H9 (cell line): ENCODE measurements at places on chromosomes 2 and 18.

DNA sequence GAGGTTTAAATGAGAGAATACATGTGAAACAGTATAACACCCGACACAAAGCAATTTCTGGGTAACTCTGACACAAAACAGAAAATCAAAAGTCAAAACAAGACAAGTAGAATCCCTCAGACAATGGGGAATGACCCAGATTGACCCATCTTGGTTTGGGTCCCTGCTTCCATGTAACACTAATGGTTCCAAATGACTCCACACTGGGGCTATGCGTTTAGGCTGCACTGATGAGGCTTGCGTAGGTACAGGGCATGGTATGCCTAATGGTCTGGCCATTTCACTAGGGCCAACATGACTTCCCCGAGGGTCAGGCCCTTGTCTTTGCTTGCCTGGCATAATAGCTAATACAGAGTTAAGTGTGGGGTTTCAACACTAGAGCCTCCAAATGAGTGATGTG, 27.2 kb upstream of the NFE2L2 start:
- no peak for DNase-seq

DNA sequence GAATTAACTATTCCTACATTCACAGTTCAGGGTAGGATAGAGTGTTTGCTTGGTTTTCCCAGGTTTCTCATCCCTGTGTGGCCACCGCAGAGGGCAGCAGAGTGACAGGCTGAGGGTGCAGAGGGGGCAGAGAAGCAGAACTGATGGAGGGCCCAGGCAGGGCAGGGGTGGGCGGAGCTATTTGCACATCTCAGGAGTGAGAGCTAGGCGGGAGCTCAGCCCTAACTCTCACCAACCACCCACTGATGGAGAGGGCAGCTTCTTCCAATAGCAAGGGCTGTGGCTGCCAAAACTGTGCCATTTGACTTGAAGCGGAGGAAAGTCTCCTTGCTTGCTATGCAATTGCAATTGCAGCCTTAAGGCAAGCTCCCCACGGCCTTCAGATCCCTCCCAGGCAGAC, 12.0 kb upstream of the DARS1 start:
- DNase-seq: peak; percentile 91

DNA sequence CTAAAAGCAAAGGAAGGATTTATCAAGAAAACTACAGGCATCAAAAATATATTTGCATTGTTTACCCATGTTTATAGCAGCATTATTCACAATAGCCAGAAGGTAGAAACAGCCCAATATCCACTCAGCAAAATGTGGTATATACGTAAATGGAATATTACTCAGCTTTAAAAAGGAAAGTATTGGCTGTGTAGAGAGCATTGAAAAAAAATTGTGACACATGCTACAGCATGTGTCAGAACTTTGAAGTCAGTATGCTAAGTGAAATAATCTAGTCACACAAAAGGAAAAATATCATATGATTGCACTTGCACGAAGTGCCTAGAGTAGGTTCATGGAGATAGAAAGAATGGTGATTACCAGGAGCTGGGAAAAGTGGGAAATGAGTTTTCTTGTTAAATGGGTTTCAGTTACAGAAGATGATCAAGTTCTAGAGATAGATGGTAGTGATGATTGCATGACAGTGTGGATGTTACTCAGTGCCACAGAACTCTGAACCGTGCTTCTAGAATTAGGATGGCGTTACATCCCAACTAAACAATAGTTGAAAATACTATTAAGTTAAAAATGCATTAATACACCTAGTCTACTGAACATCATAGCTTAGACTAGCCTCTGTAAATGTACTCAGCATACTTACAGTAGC, 20.1 kb downstream of the ANKRD12 start:
- DNase-seq: no peak

DNA sequence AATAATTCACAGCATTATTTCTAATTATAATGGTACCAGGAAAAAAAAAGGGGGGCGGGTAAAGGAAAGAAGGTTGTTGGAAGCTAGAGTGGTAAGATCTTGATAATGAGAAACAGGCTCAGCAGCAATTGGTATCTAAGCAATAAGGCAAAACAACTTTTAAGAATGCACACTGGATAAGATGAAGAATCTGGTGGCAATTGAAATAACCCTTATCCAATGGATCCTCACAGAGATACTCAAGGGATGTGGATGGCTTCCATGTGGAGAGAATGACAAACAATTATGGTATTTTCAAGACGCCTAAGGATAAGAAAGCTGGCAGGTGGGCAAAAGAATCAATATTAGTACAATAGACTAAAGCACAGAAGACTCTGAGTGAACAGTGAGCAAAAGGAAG, 153.6 kb downstream of the UPP2 start:
- DNase-seq: no peak

- DNase-seq: peak; percentile 42
Measured at GRCh38 chr2:118845005-118845521, 2.4 kb downstream of the EN1 start.

DNA sequence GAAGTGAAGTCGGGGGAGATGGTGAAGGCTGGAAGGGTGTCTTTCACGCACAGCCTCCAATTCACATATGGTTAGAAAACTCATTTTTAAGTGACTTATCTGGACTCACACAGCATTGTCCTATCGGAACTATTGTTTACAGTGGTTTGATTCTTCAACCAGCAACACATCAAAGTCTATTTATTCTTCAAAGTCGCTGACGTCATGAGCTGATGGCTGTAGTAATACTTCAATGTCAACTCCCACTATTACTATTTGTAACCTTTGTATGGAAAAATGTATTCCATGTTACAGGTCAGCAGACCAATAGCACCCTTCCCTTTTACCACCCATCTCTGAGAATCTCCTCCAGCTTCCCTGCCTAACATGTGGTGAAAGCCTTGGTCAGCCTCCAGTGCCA, 47.8 kb upstream of the TMEM163 start:
- no peak for DNase-seq

GRCh38 chr2:127542231-127542630, 6.7 kb downstream of the MYO7B start:
- no peak for DNase-seq

DNA sequence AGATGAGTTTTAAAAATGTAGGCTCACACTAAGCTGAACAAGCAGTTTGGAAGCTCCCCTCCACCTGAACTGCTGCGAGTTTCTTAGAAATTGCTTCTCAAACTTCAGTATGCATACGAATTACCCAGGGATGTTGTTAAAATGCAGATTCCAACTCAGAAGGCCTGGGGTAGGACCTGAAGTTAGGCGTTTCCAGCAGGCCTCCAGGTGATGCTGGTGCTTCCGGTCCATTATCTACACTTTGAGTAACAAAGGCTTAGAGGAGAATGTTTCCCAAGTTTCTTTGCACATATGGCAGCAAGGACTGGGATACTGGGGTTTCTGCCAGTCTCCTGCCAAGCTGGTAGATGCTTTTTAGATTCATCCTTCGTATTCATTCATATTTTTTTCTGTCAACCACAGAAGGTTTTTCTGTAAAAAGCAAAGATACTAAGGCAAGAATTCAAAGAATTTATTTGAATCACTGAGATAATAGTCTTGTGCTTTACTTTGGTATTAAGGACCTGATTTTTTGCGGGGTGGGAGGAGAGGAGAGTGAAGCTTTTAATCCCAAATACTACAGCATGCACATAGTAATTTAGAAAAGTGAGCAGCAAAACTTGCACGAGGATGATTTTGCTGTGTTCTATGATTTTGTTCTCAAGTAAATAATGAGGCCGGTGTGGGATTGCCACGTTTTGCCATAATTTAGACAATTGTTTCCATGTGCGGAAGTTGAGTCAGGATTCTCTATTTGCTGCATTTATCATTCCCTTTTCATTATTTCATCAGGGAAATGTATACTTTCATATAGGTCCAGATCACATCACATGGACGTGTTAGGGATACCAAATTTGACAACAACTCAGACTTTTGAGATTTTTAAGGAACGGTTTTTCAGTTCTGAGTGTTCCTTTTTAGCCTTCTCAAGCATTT, 137.6 kb upstream of the SPATS2L start:
- DNase-seq: no peak

- no peak for DNase-seq
Measured at GRCh38 chr2:1968988-1969700, 224.8 kb upstream of the PXDN start.
